ENCODE measurements at places on chromosomes 16 and 17.

- DNase-seq = no peak
Observed at GRCh38 chr16:1534021-1535020, 855 bp downstream of the TMEM204 start.

DNA sequence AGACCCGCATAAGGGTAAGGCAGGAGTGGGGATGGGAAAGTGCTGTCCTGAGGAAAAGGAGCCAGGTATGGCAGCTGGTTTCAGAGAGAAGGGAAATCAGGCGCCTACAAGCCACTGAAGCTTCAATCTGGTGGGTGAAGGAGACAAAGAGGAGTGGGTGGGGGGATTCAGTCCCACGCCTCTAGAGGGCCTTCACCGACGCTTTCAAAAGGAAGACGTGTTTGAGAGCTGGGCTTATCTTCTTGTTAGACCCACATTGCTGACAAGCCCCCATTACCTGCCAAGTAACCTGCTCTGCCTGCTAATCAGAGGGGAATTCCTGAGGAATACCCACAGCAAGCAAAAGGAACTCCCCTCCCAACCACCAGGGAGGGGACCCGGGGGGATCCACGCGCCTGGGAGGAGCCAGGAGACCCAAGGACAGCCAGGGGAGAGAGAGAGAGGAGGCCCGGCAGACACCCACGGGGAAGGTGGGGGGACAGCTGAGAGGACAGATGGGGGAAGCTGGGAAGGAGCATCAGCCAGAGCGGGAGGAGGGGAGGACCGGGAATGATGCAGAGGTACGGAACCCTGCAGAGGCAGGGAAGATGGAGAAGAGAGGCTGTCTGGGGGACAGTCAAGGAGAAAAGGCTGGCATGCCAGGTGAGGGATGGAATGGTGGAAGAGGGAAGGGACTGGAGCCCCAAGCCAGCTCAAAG, 1.0 kb downstream of the MTMR4 start:
- no peak for DNase-seq

- DNase-seq = no peak
Observed at GRCh38 chr16:64498363-64498762, 623.5 kb downstream of the CDH11 start.

- DNase-seq = no peak
Observed at GRCh38 chr17:8062807-8063483, 24.1 kb downstream of the ALOX15B start.

- no peak for DNase-seq
Observed at GRCh38 chr16:73040136-73040535, 7.8 kb downstream of the ZFHX3 start.

- DNase-seq = no peak
Observed at GRCh38 chr17:20073055-20073979, 64.2 kb downstream of the SPECC1 start.

DNA sequence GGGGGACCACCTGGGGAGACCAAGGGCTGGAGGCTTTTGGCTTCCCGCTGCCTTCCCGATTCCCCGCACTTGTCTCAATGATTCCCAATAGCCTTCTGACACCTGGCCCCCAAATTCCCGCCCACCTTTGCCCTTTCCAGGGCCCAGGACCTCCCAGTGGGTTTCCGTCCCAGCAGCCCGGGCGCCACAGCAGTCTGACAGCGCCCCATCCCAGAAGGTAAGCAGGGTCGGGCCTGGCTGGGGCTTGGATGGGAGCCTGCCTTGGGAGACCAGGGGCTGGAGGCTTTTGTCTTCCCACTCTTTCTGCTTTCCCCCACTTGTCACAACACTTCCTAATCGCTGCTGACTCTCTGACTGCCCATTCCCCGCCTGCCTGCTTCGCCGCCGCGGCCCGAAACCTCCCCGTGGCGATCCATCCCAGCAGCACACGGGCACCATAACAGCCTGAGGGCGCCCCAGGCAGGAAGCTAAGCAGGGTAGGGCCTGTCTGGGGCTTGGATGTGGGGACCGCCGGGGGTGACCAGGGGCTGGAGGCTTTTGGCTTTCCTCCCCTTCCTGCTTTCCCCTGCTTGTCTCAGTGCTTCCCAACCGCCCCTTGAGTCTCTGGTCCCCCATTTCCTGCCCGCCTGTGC, 2289.3 kb downstream of the TP53TG3F start:
- DNase-seq = no peak

DNA sequence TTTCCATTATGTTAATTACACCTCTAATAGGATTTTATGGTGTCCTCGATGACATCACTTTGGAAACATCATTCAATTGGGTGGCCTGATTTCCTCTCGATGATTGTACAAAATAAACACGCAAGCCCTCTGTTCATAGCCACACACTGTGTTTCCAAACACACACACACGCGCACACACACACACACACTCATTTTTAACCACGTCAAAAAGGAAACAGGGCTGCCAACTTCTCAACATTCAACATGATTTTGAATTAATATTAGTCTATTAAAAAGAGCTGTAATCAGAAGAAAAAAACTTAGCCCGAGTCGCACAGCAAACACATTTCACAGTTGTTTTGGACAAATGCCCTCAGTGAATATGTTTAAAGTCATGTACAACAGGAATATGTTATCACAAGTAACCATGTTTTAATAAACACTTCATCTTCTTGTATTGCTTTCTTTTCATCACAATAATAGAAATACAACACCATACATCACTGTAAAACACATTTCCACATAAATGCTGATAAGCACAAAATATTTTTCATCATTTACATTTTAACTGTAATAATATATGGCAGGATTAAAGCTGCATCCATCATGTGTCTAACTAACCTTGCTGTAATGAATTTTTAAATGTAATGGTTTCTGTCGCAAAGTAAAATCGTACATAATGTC, 219.1 kb upstream of the IRX3 start:
- DNase-seq = peak; percentile 34

DNA sequence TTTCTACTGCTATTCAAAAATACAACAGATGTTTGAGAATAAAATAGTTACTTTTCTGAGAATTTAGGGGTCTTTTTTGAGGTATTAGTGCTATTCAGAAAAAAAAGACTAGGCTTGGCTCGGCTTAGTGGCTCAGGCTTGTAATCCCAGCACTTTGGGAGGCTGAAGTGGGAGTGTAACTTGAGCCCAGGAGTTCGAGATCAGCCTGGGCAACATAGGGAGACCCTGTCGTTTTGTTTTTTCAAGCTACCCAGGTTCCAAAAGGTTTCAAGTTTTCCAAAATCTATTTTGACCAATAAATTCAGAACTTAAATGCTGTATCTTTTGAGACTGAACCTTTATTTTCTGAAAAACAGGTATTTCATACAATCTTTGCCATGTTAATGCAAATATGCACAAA, 3.2 kb upstream of the ARL6IP1 start:
- no peak for DNase-seq

GRCh38 chr16:84507011-84507982, 2.8 kb upstream of the MEAK7 start:
- DNase-seq = no peak

GRCh38 chr16:85556456-85557082, 56.6 kb upstream of the GSE1 start:
- DNase-seq = peak; percentile 27

GRCh38 chr16:58127033-58127556, 2.1 kb downstream of the CFAP20 start:
- peak; percentile 16 for DNase-seq

DNA sequence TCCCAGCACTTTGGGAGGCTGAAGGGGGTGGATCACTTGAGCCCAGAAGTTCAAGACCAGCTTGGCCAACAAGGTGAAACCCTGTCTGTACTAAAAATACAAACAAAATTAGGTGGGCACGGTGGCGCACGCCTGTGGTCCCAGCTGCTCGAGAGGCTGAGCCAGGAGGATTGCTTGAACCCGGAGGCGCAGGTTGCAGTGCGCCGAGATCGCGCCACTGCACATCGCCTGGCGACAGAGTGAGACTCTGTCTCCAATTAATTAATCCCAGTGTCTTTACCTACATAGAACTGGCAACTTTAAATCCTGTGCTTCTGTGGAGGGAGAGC, 1.5 kb upstream of the ELOB start:
- no peak for DNase-seq

DNA sequence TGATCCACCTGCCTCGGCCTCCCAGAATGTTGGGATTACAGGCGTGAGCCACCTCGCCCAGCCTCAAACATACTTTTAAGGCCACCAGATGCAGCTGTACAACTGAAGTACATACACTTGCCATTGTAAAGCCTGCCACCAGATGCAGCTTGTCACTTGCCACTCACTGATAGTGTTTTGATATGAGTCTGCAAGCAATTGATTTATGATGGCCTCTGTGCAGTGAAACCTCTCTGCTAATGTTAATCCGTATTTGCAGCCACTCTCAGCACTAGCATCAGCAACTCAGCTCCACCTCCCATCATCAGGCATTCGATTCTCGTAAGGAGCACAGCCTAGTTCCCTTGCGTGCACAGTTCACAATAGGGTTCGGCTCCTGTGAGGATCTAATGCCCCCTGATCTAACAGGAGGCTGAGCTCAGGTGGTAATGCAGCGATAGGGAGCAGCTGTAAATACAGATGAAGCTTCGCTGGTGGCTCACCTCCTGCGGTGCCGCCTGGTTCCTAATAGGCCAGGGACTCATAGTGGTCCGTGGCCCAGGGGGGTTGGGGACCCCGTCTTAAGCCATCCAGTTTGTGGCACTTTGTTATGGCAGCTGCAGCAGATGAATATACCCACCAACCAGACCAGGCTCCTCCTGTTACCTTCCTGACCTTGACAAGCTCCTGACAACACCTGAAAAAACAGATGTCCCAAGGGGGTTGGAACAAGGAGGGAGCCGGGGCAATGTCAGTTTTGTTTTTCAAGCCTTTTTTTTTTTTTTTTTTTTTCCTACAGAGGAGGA, 1.3 kb upstream of the HERPUD1 start:
- DNase-seq = no peak

DNA sequence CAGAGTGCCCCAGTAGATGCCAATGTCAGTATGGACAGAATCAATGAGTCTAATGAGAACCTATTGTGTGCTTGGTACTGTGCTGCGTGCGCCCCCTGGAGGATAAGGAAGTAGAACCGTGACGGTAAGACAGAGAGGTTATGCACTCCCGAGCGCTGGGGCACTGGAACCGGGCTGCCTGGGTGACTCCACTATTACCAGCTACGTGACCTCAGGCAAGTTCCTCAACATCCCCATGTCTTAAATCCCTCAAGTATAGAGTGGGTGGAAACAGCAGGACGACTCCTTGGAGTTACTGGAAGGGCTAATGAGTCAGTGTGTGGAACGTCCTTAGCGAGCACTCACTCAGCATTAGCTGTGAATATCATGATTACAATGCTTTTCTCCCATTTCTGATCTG, 16.2 kb downstream of the CHST4 start:
- no peak for DNase-seq

DNA sequence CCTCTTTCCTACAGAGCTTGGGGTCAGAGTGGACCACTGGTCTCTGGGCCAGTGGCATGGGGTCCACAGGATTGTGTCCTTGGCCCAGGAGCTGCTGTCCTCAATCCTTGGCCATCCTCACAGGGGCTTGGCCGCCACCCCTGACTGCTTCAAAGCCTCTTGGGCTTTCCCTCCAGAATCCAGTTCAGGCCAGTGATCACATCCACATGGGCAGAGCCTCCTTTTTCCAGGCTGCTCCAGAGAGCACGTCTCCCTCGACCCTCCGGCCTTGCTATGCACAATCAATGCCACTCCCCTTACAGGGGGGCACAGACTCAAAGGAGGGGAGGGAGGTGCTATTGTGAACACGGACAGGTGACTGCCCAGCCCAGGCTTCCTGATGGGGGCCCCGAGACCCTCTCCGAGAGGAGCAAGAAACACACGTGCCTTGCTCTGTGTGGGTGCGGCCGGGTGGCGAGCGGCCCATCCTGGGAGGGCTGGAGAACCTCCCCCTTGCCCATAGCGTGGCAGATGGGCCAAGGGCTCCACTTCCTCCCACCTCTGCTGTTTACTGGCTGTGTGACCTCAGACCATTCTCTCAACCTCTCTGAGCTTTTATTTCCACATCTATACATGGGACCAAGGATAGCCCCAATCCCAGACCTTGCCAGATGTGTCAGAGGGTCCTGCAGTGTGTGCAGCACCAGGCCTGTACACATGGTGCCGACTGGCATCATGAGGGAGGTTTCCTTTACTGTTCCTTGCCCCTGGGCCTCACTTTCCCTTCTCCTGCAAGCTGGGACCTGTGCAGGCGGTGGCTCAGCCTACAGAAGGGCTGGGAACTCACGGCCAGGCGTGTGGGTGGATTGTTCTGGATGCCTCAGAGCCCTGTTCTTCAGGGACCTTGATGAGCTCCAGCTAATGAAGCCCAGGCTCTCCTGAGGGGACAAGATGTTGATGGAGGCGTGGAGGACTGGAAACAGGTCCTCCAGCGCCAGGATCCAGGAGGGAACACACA, 229.0 kb upstream of the GSE1 start:
- no peak for DNase-seq

DNA sequence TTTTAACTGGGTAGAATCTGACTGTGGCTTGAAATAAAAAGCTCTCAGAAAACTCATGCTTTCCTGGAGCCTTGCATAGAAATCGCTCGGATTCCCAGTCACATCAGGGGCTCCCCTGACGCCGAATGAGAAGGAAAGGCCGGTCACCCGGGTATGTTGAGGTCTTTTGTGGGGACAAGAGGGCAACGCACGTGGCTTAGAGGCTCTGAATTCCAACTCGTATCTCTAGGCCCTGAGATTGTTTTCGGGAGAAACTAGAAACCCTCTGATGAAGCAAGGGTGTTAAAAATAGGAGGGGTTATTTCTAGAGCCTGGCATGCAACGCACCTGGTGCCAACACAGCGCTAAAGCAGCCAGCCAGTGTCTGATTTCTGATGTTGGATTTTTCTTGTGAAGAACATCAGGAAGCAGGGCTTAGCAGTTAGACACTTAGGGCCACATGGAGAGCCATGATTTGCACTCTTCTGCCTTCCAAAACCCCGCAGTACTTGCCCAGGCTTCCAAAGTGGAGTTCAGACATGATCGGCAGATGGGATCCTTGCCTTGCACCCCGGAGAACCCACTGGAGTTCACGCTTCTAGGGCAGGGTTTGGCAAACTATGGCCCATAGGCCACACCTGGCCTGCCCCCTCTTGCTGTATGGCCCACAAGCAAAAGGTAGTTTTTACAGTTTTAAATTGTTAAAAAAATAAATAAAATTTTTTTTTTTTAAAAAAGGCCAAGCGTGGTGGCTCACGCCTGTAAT, 12.6 kb downstream of the CACNG1 start:
- no peak for DNase-seq

- no peak for DNase-seq
Observed at GRCh38 chr17:30172560-30172959, 55.9 kb downstream of the NSRP1 start.

DNA sequence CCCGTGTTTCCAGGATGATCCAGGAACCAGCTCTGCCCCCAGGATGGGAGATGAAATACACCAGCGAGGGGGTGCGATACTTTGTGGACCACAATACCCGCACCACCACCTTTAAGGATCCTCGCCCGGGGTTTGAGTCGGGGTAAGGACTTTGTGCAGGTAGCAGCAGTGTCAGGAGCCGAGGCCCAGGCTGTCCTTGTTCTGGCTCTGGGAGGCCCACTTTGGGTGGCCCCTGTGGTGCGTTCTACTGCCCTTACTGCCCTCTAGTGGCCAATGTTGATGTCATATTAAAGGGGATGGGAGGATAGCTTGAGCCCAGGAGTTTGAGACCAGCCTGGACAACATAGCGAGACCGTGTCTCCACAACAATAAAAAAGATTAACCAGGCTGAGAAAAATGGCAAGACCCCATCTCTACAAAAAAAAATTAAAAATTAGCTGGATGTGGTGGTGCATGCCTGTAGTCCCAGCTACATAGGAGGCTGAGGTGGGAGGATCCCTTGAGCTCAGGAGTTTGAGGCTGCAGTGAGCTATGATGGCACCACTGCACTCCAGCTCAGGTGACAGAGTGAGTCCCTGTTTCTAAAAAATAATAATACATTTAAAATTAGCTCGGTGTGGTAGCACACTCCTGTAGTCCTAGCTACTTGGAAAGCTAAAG, 20.9 kb upstream of the CLEC18A start:
- DNase-seq = peak; percentile 46
